DMS79 (cell line): ENCODE measurements at places on chromosomes 1 and 21.

DNA sequence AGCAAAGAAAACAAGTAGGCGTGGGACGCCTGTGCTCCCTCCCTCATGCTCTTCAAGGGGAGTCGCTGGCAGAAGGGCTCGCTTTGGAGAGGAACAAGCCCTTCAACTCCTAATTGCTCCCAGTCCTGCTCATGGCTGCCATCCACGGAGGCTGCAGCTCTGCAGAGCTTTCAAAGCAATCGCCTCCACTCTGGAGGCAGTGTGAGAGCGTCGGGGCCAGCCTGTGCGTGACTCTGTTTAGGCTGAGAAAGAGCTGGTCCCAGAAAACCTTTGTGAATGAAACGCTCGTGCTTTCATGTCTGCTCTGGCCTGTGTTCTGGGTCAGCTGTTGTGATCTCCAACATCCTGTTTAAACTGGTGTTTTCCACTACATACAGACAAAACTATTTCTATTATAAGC lies 23.9 kb upstream of the RUNX1 start:
- no peak for DNase-seq

DNA sequence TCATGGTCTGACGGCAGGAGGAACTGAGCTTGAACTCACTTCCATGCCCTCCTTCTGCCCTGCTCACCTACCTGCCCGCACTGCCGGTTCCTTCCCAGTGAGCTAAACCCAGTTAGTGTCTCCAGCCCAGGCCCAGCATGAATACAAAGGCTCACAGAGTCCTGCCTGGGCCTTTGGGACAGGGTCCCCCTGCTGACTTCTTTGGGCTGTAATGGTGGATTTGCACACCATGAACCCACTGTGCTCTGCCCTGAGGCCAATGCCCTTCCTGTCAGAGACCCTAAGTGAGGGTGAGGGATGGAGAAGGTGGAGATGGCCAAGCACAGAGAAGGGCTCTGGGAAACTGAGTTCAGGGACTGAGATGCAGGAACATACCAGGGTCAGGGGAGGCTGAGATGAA lies 153.4 kb downstream of the PCP4 start:
- DNase-seq = no peak

GRCh38 chr21:16022921-16023320 lies 293.1 kb downstream of the USP25 start:
- no peak for DNase-seq

GRCh38 chr1:58438468-58438867 lies 108.1 kb downstream of the OMA1 start:
- DNase-seq = no peak

- no peak for DNase-seq
Measured at GRCh38 chr1:152626744-152627143, 3.8 kb upstream of the LCE3A start.

DNA sequence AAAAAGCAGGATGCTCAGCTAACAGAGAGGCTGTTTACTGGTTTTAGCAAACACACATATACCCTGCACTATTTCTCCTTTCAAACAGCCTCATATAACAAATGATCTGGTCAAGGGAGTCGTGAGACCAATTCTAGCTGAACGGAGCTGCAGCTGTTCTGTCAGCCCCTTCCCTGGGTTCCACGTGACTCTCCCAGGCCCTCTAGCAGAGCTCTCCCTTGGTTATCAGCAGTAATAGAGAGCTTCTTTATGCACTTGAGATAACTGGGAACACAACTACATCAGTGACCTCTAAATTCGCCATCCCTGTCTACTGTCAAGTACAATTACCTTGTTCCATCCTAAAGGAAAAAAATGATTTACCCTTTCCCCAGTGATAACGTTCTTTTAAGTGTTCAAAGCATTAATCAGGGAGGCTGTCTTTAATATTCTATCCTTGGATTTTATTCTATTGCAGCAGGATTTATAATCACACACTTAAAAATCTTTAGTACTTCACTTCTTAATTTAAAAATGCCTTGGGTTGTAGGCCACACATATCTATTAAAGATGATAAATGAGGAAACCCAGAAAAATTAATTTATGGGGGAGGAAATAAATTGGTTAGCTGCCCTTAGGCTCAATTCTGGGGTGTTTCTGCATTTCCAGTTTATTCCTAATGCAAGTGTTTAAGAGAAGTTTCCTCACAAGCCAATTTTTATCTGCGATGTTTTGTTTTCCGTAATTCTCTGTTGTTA lies 28.2 kb downstream of the PTGER3 start:
- no peak for DNase-seq

DNA sequence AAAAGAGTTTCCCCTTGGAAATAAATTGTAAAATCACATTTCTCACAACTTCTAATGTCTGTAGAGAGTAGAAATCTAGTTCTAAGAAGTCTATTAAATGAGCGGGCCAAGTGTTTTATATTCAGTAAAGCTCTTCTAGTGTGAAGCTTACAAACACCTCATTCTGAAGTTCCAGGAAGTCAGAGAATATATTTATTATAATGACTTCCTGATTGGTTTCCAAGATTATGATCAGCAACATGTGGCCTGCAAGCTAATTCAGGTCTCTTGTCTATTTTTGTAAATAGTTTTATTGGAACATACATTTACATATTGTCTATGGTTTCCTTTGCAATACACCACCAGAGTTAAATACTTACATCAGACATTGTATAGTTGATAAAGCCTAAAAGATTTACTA lies 603.9 kb downstream of the AMY1C start:
- DNase-seq = no peak

- DNase-seq = peak; percentile 43
Measured at GRCh38 chr1:25799935-25800702, at the start of gene SELENON. SELENON (plus strand) TSS chr1:25800193; CDS start chr1:25800231, 38 bp downstream.
